Amygdala (tissue), 56 donors: ENCODE measurements at places on chromosomes 11 and 22.

DNA sequence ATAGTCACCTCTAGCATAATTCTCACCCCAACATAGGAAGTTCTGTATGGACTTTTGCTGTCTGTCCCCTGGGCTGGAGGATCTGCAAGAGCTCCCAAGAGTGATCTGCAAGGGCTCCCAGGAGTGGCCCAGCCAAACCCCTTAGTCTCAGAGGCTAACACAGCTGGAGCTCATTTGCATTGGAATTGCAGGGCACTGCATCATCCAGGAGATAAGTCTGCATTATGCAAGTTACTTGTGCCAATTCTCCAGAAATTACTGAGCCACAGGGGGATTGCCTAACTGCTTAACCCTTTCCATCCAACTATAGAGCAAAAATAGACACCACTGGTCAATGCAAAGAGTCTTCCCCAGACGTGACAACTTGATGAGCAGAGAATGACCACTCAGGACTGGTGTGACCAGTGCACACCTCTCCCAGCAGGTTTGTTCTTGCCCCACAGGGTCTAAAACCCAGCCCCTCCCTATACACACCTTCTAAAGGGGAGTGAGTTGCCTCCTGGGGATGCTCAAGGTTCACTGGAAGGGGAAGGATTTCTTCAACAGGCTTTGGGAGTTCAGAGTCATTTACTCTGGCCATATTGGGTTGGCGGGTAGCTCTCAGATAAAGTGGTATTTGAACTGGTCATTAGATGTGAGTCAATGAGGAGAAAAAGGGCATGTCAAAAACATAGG, 38.4 kb downstream of the POU2AF3 start:
- DNase-seq, result no peak

DNA sequence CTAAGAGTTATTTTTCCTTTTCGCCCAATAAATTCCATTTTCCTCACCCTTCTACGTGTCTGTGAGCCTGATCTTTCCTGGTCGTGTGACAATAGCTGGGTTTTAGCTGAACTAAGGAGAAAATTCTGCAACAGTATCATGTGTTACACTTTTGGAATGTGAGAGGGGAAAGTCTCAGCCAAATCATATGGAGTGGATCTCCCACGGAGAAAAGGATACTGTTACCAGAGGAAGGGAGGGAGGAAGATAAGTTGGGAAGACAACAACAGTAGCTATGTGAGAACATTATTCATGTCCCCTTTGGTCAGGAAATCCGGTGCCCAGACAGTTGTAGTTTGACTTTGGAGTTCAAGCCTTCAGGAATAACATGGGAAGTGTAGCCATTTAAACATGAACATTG, 584.0 kb upstream of the RAG2 start:
- no peak for DNase-seq

GRCh38 chr11:37115963-37116362, 517.9 kb upstream of the RAG2 start:
- no peak for DNase-seq

DNA sequence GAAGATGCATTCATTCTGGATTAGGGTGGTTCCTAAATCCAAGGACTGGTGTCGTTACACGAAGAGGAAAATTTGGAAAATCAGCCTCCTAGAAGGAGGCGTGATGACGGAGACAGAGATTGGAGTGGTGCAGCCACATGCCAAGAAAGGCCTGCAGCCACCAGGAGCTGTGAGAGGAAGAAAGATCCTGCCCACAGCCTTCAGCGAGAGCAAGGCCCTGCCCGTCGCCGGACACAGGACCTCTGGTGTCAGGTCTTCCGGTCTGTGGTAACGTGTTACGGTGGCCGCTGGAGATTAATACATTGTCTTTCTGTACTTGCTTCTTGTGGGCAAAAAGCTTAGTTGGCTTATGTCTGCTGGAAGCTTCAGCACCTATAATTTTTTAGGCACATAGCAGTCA, 1045.8 kb downstream of the BRD1 start:
- DNase-seq, result no peak
